Psoas muscle (tissue), 8 donors: ENCODE measurements at places on chromosomes 12 and 14.

GRCh38 chr14:30966415-30967363 is 58.8 kb upstream of the AP4S1 start:
- H3K4me3 ChIP-seq, result no peak overlapping the region
- peaks cover 11% of the 10 kb centered on the region for H3K36me3 ChIP-seq
- H3K27ac ChIP-seq, result no peak overlapping the region
- H3K4me1 ChIP-seq, result peaks cover 8% of the 10 kb centered on the region

GRCh38 chr12:102963796-102964195 is 6.3 kb downstream of the ASCL1 start:
- H3K27me3 ChIP-seq, result peaks cover 92% of the 10 kb centered on the region
- H3K4me3 ChIP-seq, result no peak overlapping the region
- DNase-seq, result no peak
- no peaks in the 10 kb centered on the region for H3K4me1 ChIP-seq
- no peak overlapping the region for H3K27ac ChIP-seq

GRCh38 chr14:93201155-93201704 is 5.6 kb downstream of the GON7 start:
- H3K4me3 ChIP-seq, result no peak overlapping the region
- H3K27me3 ChIP-seq, result no peaks in the 10 kb centered on the region
- no peak for DNase-seq
- H3K27ac ChIP-seq, result no peak overlapping the region

DNA sequence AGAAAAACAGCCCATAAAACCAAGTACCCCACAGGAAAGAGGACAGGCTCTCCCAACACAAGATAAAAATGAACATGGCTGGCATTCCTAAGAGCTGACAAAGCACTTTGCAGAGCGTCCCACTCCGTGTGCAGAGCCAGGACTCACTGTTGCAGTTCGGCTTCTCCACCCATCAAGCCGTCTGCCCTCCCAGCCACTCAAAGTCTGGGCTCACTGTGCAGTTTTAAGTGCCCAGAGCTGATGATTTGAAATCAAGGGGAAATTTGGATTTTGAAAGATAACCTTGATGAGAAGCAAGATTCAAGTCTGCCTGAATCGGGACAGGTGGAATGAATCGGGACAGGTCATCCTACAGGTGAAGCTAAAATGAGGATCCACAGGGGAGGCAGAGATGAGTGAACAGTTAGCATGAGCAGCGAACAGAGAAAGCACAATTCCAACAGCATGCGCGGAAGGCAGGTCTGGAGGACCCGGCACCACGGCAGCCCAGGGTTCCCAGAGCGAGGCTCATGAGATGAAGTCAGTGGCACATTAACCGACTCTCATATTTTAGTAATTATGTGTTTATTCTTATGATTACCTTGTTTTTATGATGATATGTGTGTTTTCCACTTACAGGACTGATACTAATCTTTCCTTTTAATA is 39.8 kb upstream of the GPR68 start:
- no peak overlapping the region for H3K4me3 ChIP-seq
- H3K27ac ChIP-seq, result no peak overlapping the region
- peaks cover 4% of the 10 kb centered on the region for H3K36me3 ChIP-seq
